Activated effector memory CD4-positive, alpha-beta T cell treated with Interleukin-2 at 50 U/mL for 16 hours (primary cell): ENCODE measurements at places on chromosomes 3 and 15.

GRCh38 chr15:83018436-83018835, 7.0 kb upstream of the C15orf40 start:
- no peak for DNase-seq

DNA sequence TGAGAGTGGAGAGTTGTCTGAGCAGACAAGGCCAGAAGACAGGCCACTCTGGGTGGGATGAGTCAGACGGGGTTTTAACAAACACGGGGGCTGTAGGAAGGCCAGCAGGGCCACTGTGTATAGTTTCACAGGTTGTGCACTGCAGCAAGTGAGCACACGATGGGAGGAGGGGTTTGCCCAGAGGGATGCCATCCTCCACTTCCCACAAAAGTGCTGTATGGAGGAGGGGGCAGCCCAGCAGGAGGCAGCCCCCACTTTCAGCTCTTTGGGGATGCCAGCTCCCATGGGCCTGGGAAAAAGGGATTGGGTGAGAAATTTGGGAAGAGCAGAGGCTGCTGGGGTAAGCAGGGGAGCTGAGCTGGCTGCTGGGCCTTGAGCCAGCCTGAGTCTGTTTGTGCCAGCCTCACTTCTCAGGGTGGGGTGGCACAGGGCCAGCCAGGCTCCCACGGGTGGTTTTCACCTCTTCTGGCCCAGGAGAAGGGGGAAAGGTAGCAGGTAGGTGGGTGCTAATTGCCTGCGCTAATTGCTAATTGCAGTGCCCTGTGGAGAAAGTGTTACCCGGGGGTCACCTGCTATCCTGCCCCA, 6.7 kb downstream of the ZBTB47 start:
- no peak for DNase-seq

DNA sequence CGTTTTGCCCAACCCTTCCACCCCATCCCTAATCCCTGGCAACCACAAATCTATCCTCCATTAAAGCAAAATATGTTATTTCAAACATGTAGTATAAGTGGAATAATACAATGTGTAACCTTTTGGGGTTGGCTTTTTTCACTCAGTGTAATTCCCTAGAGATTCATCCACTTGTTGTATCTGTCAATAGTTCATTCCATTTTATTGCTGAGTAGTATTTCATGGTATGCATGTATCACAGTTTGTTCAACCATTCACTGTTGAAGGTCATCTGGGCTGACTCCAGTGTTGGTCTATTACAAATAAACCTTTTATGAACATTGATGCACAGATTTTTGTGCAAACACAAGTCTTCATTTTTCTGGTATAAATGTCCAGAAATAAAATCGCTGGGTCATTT, 38.8 kb downstream of the BSN start:
- no peak for DNase-seq

- no peak for DNase-seq
Measured at GRCh38 chr3:117080872-117081271, 371.3 kb downstream of the TUSC7 start.

DNA sequence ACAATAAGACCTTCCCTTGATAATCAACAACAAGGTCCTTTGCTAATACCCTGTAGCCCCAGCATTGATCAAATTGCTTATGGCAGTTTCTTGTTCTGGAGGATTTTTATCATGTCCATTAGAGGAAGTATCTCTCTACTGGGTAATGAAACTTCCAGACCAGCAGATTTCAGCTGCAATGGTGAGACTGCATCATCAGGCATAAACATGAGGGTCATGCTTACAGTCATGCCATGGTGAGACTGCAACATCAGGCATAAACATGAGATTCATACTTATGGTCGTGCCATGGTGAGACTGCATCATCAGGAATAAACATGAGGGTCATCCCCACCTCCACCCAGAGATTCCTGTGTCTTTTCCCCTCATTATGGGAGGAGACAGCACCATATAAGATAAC, 129.0 kb upstream of the LIPC start:
- DNase-seq, result no peak

DNA sequence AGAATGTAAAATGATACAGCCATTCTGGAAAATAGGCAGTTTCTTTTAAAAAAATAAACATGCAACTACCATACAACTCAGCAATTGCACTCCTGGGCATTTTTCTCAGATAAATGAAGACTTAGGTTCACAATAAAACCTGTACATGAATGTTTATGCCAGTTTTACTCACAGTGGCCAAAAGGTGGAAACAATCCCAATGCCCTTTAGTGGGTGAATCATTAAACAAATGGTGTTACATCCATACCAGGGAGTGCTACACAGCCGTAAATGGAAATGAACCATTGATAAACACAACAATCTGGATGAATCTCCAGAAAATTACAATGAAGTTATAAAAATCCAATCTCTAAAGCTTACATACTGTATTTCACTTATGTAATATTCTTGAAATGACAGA, 140.3 kb downstream of the ADAMTSL3 start:
- DNase-seq, result no peak

DNA sequence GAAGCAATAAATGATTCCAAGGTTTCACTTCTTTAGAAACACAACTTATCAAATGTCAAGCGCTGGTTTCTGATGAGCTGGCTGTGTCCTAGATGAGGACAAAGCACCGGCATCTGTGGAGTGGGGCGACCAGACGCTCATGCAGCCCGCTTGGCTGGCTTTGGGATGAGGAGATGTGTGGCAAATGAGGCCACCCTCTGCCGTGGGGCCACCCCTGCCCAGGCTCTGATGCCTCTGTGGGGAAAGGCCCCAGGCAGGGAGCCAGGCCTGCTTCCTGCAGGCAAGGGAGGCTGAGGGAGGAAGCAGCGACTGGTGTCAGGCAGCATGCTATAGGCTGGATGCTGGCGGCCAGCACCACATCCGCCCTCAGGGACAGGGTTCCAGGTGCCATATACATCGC, 102.9 kb downstream of the HERC2 start:
- no peak for DNase-seq

DNA sequence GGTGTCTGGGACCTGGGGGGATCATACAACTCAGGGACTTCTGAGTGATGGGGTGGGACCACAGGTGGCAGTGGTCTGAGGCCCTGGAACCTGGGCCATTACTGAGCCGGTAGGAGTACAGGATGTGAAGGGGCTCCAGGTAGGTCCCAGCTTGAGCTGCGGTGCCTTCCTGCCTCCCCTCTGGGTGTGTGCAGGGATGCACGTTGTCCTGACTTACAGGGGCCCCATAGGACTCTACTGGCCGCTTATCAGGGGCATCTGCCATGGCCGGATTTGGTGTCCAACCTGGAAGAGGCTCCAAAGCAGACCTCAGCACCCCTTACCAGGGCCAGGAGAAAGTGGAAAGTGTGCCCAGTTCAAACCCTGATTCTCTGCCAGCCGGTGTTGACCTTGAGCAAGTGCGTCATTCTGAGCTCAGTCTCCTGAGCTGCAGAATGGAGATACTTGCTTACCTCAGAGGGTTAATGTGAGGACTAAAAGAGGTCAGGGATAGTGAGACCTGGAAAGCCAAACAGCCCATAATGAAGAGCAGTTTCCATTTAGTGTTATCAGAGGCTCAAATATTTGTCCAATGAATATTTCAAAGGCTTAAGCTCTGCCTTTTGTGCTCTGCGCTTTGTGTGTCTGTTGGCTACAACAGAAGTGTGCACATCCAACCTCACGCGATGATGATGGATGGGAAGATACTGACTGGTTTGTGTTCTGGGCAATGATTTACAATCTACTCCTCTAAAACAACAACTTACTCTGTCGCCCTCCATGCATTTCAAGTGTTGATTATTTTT, 35.4 kb upstream of the ESYT3 start:
- DNase-seq, result no peak

DNA sequence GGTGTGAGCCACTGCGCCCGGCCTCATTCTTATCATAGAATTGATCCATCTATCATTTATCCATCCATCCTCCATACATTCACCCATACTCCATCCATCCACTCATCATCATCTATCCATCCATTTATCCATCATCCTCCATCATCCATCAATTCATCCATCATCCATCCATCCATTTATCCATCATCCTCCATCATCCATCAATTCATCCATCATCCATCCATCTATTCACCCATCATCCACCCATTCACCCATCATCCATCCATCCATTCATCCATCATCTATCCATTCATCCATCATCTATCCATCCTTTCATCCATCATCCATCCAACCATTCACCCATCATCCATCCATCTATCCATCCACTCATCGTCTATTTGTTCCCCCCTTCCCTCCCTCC, 3.7 kb downstream of the TM6SF1 start:
- DNase-seq, result no peak

DNA sequence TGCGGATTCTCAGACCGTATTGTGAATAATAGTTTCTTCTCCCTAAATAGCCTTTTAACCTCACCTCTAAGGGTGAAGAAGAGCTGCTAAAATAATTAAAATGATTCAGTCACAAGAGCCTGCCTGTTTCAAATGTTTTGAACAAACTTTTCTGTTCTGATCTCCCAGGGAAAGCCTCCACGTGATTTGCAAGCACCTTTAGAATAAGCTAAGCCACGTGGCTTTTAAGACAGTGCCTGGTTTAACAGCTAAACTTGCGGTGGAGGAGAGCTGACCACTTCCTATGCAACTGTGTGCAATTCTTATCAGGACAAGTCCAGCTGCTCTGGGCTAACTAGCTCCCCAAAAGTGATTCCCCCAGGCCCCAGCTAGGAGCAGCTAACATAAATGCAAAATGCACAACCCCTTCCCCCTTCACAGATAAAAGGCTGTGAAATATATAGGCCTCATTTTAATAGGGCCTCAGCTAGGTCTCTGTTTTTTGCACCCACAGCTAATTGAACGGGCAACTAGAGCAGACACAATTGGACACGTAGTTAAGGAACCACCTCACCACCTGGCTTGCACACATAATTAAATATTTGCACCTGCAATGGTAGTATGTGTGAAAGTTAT, 401.2 kb upstream of the NR2F2 start:
- DNase-seq, result no peak

GRCh38 chr15:89591834-89592233, 16.6 kb downstream of the TICRR start:
- no peak for DNase-seq

- DNase-seq, result no peak
Measured at GRCh38 chr3:152377184-152377570, 108.4 kb downstream of the MBNL1 start.

DNA sequence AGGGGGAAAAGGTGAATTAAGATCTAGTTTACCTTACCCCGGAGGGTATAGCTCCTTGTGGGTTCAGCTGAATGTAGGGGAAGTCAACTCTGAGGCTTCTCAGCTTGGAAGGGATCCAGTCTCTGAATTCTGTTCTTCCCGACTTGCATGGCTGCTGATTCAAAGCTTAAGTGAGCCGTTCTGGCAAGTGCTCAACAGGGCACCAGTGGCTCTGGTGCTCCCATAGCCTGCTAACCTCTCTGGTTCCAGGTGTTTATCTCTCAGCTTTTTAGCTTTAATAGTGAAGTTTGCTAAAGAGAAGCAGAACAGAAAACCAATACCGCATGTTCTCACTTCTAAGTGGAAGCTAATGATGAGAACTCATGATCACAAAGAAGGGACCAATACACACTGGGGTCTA, 46.3 kb upstream of the RBP1 start:
- no peak for DNase-seq

DNA sequence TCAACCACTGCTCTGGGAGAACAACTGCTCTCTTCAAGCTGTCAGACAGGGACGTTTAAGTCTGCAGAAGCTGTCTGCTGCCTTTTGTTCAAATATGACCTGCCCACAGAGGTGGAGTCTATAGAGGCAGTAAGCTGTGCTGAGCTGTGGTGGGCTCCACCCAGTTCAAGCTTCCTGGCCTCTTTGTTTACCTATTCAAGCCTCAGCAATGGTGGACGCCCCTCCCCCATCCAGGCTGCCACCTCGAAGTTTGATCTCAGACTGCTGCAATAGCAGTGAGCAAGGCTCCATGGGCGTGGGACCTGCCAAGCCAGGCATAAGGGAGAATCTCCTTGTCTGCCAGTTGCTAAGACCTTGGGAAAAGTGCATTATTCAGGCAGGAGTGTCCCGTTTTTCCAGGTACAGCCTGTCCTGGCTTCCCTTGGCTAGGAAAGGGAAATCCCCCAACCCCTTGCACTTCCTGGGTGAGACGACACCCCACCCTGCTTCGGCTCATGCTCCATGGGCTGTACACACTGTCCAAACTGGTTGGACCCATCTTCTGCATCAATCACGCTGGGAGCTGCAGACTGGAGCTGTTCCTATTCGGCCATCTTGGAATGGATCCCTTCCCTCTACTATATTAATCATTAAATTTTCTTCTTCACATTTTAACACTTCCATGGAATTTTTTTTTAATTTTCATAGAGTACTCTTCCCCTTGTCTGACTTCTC, 167.0 kb upstream of the UBE2E2 start:
- no peak for DNase-seq

- no peak for DNase-seq
Measured at GRCh38 chr15:59321000-59321689, 51.5 kb downstream of the MYO1E start.

- DNase-seq, result no peak
Measured at GRCh38 chr15:32682977-32683630, 34.7 kb upstream of the GREM1 start.

DNA sequence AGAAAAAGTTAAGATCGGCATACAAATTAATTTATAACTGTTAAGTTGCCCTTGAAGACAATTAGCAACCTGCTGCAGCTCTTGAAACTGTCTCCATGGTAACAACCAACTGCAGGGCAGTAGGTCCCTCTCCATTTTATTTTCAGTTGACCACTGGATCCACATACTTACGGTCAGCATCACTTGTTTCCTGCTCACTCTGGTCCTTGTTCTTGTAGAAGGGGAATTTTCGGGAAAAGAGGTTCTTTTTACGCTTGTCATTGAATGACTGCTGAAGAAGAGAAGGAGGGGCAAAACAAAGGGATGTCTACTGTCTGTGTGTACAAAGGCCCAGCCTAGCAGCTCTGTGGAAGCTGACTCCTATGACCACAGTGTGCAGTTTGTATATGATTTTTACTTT, 46.8 kb upstream of the MELTF start:
- DNase-seq, result no peak

DNA sequence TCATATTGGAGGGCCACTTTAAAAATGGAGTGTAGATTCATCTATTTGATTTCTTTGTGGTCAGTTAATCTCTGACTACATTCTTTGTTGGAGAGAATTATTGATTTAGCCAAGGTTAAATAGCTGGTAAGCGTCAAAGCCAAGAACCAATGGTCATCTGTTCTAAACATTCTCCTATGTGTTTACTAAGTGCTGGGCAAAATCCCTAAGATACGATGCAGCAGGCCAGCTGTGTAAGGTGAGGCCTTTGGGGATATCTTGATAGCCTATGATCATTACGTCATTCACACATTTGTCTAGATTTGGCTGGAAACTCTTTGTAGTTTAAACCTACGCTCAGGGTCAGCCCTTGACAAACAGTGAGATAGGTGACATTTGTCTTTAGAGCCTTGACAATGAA, 236.2 kb downstream of the NR1D2 start:
- DNase-seq, result no peak

- DNase-seq, result no peak
Measured at GRCh38 chr3:190886945-190887344, 24.5 kb upstream of the GMNC start.

GRCh38 chr15:74960286-74960685, 3.7 kb upstream of the RPP25 start:
- no peak for DNase-seq

- DNase-seq, result no peak
Measured at GRCh38 chr3:15723624-15723884, 74.2 kb downstream of the ANKRD28 start.
